Progenitor cell of endocrine pancreas (in vitro differentiated cells): ENCODE measurements at places on chromosomes 16 and 17.

GRCh38 chr16:46911038-46911437 lies 26.9 kb downstream of the GPT2 start:
- DNase-seq: no peak

DNA sequence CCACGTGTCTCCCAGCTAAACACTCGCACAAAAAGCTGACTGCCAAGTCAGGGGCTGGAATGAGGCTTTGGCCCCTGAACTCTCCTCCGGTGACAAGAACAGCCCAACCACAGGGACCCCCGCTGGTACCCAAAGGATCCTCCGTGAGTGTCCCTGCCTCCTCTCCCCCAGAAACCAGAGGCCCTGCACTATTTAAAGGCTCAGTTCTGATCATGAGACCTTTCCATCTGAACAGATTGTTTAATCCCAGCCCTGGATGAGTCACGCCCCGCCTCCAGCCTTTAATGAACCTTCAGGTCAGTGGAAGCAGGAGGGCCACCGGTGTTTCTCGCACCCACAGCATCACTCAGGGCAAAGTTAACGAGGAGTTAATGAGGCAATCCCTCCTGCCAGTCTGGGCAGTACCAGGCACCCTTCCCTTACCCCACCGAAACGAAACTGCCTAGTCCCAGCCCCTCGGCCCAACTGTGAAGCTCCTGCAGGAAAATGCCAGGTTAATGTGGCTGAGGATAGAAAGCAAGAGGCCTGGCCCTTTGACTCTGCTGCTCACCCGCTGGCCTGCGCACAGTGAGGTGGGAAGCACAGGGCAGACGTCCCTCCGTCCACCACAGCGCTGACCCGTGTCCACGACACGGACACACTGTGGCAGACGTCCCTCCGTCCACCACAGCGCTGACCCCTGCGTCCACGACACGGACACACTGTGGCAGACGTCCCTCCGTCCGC lies 32.4 kb downstream of the TIMM22 start:
- DNase-seq: no peak

DNA sequence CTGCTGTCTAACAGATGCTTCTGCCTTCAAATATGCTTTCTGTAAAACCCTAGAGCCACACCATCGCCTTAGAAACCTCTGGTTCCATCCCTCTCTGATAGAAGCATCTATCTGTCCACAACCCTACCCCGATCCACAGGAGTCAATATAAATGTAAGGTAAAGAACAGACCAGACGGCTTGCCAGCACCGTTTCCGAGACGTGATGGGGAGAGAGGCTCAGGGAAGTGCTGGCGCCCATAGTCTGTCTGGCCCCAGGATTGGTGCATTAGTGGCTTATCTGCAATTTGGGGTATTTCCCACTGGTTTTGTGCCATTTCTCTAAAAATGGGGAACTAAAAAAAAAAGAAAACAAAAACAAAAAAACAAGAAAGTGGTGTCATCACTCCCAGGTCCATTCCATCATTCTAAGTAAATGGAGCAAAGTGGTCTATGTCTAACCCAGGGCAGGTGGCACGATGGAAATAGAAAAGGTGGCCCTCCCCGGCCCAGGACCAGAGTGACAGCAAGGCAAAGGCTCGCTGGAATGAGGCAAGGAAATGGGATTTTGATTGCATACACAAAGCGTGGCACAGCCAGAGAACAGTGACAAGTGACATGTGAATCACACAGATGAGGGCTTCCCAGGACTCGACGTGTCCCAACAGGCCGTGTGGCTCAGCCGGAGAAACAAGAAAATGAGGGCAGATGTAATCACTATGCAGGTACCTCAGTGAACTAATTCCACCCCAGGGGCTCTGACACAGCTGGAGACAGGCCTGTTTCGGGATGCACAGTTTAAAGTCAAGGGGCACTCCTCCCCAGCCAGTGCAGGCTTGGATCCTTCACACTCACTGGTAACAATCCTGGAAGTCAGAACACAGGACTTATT lies 125.6 kb downstream of the GAS7 start:
- DNase-seq: no peak

- no peak for DNase-seq
Measured at GRCh38 chr17:48527547-48527932, 3.3 kb downstream of the HOXB1 start.

- DNase-seq: no peak
Measured at GRCh38 chr16:12655537-12655936, 148.2 kb downstream of the CPPED1 start.

DNA sequence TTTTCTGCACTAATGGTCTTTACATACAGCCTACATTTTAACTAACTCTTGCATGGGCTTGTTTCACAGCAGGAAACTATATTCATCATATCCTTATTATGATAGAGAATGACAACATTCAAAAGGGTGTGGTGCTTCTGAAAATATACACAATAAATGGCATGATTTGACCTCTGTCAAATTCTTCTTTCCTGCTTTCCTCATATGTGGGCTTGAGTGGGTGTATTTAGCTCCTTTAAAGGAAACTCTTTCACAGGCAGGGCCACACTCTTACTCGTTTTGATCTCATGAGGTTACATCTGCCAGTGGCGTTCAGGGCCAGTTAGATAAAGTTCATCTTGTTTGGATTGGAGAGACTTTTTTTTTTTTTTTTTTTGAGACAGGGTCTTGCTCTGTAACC lies 6.1 kb downstream of the SLC35G3 start:
- DNase-seq: no peak
